ENCODE measurements at places on chromosomes 3 and 15.
A peak's percentile ranks its signal among the peaks of the same experiment; 100 is the strongest.

GRCh38 chr15:33009026-33009425 lies 185.5 kb downstream of the FMN1 start:
- no peak for DNase-seq

- DNase-seq, result no peak
These were observed 17.4 kb upstream of the FHIT start for GRCh38 chr3:61268644-61269043.

DNA sequence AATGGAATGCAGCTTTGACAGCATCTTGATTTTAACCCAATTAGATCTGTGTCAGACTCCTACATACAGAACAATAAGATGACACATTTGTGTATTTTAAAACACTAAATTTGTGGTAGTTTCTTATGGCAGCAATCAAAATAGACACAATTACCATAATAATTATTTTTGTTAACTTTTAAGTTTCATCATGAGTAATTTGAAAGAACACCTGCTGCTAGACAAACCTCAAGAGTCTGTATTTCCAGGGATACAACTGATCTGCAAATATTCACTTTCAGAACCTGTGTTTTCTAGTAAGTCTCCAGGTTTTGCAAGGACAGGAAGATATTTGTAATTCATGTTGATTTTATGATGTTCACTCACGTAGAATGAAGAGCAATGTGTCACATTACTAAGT lies 736.8 kb downstream of the DIPK2A start:
- no peak for DNase-seq

DNA sequence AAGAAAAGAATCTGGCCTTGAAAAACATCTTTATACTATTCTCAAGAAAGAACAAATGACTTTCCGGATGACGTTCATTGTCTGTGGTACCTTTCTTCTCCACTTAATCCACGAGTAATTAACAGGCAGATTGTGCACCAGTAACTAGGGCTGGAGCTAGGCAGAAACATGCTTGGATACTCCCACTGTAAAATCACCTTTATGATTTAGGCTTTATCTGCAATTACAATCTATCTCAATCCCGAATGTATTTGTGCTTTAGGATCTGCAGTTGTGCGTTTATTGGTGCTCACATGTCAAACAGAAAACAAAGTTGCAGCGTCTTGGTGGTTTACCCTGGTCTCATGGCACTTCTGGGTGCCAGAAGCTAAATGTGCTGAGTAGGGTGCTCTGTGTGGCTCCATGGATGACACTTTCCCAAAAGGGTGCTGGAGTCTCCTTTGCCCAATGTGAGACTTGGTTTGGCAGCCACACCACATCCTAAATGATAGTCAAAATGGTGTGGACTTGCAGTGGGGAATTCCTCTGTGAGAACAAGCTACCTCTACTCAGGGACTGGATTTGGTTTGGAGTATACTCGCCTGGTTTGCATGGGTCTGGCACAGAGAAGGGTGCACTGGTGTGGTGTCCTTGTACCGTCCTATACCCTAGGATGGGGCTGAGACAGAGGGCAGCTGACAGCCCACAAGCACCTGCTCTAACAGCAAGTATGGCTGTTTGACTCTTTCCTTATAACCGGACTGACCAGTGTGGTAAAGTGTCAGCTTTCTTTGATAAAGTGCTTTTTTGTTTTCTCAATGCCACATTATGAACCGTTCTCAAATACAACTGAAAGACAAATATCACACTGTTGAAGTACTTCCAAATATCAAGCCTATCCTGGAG lies 7.7 kb downstream of the SERP1 start:
- no peak for DNase-seq

- DNase-seq, result no peak
These were observed at the start of the genes FOXL2 and FOXL2NB for GRCh38 chr3:138946663-138947494. Gene FOXL2, minus strand, starts transcription at chr3:138947137. Its CDS starts 415 bp downstream, at chr3:138946722. Gene FOXL2NB, plus strand, starts transcription at chr3:138947217. Its CDS starts 148 bp downstream, at chr3:138947365.

DNA sequence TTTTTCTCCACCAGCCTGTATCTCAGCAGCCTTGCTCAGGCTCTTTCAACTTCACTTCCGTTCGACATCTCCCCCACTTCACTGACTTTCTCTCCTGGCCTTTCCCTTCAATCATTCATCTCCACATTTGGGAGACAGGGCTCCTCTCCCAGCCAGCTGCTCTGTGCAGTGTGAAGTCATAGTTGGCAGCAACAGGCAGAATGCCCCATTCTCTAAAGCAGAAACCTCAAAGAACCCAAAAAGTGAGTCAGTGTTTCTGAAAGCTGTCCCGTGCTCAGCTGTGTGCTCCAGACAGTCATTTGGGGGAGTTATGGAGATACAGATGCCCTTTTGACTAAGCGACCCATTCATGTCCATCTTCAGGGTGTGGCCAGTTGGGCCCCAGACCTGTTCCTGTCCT lies 54.3 kb downstream of the NTRK3 start:
- no peak for DNase-seq

DNA sequence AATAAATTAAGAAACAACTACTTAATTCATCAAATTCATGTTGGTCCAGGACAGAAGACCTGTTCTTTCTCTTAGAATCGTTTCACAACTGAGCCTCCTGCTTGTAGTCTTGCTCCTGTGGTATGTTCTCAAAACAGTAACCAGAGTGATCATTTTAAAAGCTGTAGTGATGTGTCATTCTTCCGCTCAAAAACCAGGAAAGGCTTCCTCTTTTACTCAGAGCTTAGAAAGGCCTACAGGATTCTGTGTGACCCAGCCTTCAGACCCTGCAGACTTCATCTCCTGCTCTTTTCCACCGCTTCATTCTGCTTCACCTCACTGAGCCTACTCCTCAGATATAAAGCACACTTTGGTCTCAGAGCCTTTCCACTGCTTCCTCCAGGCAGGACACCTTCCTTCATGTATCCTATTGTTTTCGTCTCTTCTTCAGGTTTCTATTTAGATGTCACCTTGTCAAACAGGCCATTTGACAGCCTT lies 22.7 kb downstream of the ST6GAL1 start:
- peak; percentile 62 for DNase-seq

GRCh38 chr15:39447346-39447745 lies 133.5 kb upstream of the THBS1 start:
- no peak for DNase-seq
